ENCODE measurements at places on chromosomes 1 and 21. TPM values are rescaled to one million over a fixed set of nuclear protein-coding genes. Genes with fewer than 3 reads are reported as not detected.

CAMK1G gene
- total RNA-seq = 13.1 TPM

PHACTR4 gene
- total RNA-seq = 3.9 TPM

TIAM1 gene
- total RNA-seq = 3.0 TPM

NMNAT2 gene
- 11.3 TPM for total RNA-seq

ESPN gene
- total RNA-seq = 0.05 TPM

RASSF5 gene
- 2.4 TPM for total RNA-seq

GUCA2B gene
- total RNA-seq = not detected

SWT1 gene
- 5.9 TPM for total RNA-seq

SLAMF7 gene
- not detected for total RNA-seq

TENT5C gene
- 3.6 TPM for total RNA-seq

SYT14 gene
- total RNA-seq = 0.89 TPM

MMEL1 gene
- total RNA-seq = not detected

KIAA0040 gene
- not detected for total RNA-seq

LCE2C gene
- total RNA-seq = not detected

GUCA2A gene
- total RNA-seq = not detected

CD247 gene
- total RNA-seq = not detected

RLF gene
- 38.3 TPM for total RNA-seq

OR6P1 gene
- not detected for total RNA-seq

OR4F16 gene
- total RNA-seq = not detected

C1QTNF12 gene
- total RNA-seq = 0.92 TPM

SHCBP1L gene
- total RNA-seq = not detected

DIO1 gene
- total RNA-seq = not detected

PRMT6 gene
- total RNA-seq = 11.9 TPM

APCS gene
- total RNA-seq = not detected

AK5 gene
- 10.6 TPM for total RNA-seq

AXDND1 gene
- 0.30 TPM for total RNA-seq

IFI44 gene
- total RNA-seq = 17.2 TPM

SLC45A3 gene
- 4.8 TPM for total RNA-seq

PTAFR gene
- 0.05 TPM for total RNA-seq

DVL1 gene
- 65.0 TPM for total RNA-seq

MATN1 gene
- under 0.01 TPM for total RNA-seq

KRTAP19-1 gene
- total RNA-seq = not detected

SELL gene
- not detected for total RNA-seq

RBM34 gene
- total RNA-seq = 76.3 TPM

MAEL gene
- not detected for total RNA-seq

SDE2 gene
- 26.7 TPM for total RNA-seq

CBR3 gene
- total RNA-seq = 4.5 TPM

CHODL gene
- total RNA-seq = not detected

RFX5 gene
- 53.5 TPM for total RNA-seq

F3 gene
- 94.4 TPM for total RNA-seq

TMEM240 gene
- 2.9 TPM for total RNA-seq

RNU1-1 gene
- total RNA-seq = under 0.01 TPM

KCNE2 gene
- total RNA-seq = not detected

CFHR5 gene
- not detected for total RNA-seq
